ENCODE measurements at places on chromosomes 3 and 15.
A peak's percentile ranks its signal among the peaks of the same experiment; 100 is the strongest.

DNA sequence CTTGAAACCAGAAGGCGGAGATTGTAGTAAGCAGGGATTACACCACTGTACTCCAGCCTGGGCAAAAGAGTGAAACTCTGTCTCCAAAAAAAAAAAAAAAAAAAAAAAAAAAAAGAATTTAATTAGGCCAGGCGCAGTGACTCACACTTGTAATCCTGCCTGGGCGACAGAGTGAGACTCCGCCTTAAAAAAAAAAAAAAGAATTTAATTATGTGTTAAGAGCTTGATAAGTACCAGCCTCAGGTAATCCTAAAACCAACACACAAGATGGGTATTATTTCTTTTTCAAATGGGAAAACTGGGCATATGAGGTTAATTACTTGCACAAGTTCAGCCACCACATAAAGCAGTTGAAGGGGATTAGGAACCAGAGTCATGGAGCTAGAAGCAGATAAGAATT, 49.0 kb downstream of the PBRM1 start:
- no peak for DNase-seq

DNA sequence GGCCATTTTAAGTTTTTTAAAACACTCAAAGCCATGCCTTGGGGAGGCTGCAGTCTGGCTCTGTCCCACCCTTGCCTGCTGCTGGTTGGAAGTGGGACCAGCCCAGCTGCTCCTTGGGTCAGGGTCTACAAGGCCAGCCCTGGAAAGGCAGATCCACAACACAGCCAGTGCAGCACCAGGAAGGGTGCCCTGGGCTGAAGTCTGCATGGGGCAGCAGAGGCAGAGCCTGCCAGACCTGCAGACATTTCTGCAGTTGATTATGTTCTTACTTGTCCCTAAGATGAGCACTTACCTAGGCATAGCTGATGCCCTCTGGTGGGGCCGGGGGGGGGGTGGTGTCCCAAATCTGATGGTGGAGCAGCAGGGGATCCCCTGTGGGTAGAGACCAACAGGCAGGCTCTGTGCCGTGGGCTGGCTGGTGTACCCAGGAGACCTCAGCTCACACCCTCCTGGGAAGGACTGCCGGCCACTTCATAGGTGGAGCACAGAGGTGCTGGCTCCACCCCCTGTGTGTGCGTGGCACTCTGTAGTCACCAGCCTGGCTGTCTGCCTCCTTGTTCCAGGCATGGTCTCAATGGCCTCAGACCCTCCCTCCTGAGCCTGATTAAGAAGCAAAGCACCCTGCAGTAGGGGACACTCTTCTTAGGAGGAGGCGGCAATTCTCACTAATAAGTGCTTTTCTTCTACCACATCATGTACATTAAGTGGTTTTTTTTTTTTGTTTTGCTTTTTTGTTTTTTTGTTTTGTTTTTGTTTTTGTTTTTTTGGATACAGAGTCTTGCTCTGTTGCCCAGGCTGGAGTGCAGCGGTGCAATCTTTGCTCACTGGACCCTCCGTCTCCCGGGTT, 97.4 kb upstream of the KLF13 start:
- DNase-seq: peak; percentile 93

- no peak for DNase-seq
These were observed 105.4 kb downstream of the ABHD5 start for GRCh38 chr3:43796041-43796596.

- DNase-seq: no peak
These were observed 188.6 kb downstream of the FNDC3B start for GRCh38 chr3:172228036-172228415.

DNA sequence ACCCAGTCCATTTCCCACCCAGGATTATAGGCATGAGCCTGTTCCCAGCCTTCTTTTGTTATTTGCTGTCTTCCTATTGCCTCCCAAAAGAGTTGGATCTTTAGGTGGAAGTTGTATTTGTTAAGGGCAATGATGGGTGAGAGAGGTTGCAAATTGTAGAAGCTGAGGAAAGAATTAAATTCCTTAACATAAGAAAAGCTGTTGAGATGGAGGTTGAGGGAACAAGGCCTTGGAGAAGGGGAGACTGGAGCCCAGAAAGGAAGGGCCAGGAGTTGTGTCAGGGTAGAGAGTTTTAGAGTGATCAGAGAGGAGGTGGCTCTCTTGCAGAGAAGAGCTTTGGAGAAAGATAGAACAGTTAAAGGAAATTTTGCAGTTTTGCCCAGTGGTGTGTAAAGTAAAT, 46.8 kb downstream of the PLS1 start:
- no peak for DNase-seq

GRCh38 chr15:28114721-28115622, 15.9 kb upstream of the OCA2 start:
- DNase-seq: no peak

- no peak for DNase-seq
These were observed 651.8 kb upstream of the SGO1 start for GRCh38 chr3:20837676-20838302.

- DNase-seq: no peak
These were observed 94.5 kb upstream of the OXTR start for GRCh38 chr3:8863891-8864290.

GRCh38 chr3:120436523-120437050, 14.2 kb downstream of the FSTL1 start:
- DNase-seq: no peak

DNA sequence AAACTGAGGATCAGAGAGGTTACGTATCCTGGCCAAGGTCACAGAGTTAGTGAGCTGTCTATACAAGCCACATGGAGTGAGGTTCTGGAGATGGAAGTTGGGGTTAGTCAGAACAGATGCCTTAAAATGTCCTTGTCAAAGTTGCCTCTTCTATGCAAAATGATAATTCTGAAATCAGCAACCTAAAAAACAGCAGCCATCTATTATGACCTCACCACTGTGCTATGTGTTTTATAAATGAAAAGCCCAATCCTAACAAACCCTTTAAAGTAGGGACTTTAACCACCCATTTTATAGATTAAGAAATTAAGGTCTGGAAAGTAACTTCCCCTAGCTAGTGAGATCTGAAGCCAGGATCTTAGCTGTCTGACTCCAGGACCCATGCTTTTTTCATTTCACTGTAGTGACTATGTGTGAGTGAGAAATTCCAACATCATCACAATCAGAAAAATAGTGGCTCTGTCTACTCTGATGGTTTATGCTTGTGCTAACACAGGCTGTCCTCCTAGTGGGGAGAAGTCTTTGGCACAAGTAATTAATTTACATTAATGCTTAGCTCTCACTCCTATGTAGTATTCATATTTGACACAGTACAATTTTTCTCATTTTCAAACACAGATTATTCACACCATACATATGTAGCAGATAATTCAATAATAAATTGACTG, 143.6 kb downstream of the ANO10 start:
- DNase-seq: no peak

- DNase-seq: no peak
These were observed 40.2 kb downstream of the ROPN1B start for GRCh38 chr3:126009181-126009580.

DNA sequence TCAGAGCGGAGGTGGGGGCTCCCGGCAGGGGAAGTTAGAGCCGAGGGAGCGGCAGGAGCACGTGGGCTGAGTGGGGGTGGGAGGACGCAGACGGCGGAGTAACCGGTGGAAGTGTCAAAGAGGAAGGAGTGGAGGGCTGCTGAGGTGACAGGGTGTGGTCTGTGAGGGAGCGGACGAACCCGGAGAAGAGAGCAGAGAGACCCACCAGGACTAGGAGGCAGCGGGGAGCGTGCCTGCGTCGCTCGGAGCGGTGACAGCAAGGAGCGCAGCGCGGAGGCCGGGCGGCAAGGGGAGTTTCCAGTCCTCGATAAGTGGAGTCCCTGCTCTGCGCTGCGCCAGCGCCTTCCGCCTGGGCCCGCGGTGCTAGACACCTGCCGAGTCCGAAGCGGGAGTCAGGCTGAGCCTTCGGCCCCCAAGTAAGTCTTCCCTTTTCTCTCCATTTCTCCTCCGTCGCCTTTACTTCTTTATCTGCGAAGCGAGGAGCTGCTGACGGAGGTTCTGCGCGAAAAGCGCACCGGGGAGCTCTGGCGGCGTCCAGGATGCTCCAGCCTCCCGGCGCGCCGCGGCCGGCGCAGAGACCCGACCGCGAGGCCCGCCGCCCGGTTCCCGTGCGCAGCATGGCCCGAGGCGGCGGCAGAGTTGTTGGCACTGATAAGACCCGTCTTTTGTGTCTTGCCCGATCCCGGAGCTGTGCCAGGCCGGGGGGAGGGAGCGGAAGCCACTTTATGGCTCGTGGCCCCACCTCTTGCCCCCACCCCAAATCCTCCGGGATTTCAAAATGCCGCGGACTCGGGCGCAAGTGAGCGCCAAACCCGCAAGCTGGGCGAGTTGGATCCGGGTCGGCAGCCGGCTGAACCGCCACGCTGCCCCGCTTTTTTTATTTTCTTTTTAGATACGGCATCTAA, 533.0 kb upstream of the SEMA6D start:
- no peak for DNase-seq

GRCh38 chr15:90002428-90002844, 1.3 kb downstream of the ZNF710 start:
- peak; percentile 44 for DNase-seq

DNA sequence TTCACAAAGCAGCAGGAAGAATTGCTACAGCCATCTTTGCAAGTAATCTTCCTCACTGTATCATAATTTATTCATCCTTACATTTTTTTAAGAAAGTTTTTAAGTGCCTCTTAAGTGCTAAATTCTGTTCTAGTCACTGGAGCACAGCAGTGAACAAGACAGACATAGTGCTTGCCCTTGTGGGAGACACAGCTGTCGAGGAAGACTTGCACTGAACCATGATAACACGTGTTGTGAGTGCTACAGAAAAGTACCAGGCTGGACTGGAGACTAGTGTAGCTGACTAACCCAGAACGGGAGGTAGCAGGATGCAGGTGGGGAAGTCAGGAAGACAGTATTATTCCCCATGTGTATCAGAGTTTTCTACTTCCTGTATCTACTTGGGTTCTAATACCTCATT, 300.6 kb downstream of the TBL1XR1 start:
- peak; percentile 7 for DNase-seq

DNA sequence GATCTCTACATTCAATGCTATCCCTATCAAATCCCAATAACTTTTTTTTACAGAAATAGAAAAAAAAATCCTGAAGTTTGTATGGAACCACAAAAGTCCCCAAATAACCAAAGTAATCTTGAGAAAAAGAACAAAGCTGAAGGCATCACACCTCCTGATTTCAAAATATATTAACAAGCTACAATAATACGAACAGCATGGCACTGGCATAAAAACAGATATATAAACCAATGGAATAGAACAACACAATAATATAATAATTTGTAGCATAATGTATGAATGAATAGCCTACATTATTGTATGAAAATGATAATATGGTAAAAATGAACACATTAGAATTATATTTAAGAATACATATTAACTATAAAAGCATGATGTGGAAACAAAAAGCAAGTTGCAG, 76.7 kb upstream of the TMC3 start:
- no peak for DNase-seq

DNA sequence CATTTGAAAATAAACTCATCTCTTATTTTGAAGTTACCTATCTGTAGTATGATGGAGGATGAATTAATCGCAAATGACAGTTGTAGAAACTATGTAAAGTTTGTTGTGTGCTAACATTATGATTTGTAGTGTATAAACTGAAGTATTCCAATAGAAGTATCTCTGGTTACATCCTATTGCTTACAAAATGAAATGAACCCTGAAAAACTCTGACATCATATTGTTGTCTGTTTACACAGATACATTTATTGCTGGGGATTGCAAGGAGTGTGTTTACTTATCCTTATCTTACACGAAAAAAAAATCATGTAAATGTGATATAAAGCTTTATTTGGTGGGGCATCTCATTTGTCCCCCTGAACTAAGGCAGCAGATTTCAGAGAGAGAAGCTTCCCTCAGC, 2.6 kb upstream of the ABHD10 start:
- DNase-seq: no peak

DNA sequence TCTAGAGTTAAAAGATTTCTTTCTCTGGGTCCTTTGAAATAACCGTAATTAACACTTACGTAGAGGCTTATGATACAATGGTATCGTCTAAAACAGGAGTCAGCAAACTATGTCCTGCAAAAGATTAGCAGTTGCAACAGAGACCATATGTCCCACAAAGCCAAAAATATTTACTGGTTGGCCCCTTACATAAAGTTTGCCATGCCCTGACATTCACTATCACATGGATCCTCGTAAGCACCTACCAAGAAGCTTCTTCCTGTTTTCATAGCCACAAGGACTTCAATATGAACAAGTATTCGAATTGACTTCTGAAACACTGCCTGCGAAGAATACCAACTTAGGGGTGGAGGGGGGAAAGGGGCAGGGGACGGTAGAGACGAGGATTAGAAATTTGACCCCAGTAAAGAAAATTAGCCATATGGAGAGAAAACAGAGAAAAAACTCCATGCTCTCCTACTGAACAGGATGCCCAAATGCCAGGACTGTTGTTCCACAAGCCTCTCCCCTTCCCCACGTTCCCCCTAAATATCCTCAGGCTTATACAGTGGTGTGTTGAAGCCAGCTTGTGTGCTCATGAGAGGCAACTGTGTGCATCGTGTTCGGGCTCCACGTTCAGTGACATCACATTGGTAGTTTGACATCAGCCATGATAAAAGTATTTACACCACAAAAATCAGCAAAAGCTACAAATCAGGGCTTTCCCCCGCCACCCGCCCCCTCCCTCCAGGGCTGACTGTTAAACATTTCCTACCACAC, 144.1 kb upstream of the HES1 start:
- DNase-seq: no peak

DNA sequence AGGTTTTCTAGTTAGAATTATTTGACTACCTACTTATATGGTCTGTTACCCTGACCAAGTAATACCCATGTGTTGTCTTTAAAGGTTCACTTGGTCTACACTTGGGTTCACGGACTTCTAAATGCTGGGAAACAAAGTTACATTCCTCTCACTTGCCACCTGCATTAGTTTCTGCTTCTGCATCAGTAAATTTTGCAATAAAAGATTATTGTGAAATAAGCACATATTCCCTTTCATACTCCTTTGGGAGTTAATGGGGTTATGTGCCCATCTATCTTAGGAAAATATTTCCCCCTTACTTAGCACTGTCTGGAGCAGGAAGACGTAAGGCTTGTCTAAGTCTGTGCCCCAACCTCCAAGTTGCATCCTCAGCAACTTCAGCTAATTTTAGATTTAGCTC, 160.7 kb downstream of the FRMD5 start:
- no peak for DNase-seq

- DNase-seq: no peak
These were observed 265.8 kb downstream of the TAFA4 start for GRCh38 chr3:68666429-68667136.

DNA sequence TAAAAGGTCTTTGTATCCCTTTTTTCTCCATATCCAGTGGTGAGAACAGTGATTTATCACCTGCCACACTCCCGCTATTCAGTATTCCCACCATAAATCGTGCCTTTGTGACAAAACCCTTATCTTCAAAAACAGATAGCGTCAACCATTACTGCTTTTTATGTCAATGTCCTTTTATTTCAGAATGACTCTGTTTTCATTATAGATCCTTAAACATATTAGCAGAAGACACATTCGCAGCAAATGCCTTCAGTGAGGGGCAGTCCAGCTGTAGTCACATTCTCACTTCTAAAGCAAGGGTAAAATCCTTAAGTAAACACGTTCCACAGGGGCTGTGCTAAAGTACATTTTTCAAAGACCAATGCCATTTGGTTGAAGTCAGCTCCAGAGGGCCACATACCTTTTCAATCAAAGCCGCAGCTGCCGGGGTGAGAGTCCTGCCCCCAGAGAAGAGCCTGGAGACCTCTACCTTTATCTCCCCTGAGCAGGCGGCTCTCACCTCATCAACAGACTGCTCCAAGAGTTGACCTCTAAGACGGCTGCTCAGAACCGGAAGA, 53.4 kb downstream of the PDZRN3 start:
- DNase-seq: no peak

- no peak for DNase-seq
These were observed 185.5 kb upstream of the KCNMB2 start for GRCh38 chr3:178350763-178351162.

GRCh38 chr3:193530231-193531165, 24.2 kb downstream of the ATP13A4 start:
- DNase-seq: no peak

Measured in NAMALWA (cell line).